PC-3 (cell line): ENCODE measurements at places on chromosomes 7 and 10. TPM values are rescaled to one million over a fixed set of nuclear protein-coding genes. Genes with fewer than 3 reads are reported as not detected.
A peak's percentile ranks its signal among the peaks of the same experiment; 100 is the strongest.

DNA sequence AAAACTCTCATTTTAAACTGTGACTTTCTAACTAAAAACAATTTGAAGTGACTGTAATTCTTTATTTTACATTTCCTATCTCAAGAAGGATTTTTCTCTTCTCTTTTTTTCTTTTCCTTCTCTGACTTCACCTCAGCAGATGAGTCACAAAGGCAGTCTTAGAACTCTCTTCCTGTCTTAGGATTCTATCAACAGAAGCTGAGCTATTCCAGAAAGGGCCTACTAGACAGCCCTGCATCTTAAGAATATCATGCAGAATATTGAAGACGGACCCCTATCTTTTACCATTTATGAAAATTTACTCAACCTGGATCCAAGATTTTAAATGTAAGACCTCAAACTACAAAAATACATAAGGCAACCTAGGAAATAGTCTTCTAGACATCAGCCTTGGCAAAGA is 365.7 kb upstream of the SEMA3C start:
- DNase-seq = peak; percentile 68

GRCh38 chr10:79182781-79183467 is 114.2 kb downstream of the ZMIZ1 start:
- DNase-seq = peak; percentile 58

- DNase-seq = peak; percentile 27
Measured at GRCh38 chr10:71582019-71582418, 137.6 kb downstream of the C10orf105 start.

DNA sequence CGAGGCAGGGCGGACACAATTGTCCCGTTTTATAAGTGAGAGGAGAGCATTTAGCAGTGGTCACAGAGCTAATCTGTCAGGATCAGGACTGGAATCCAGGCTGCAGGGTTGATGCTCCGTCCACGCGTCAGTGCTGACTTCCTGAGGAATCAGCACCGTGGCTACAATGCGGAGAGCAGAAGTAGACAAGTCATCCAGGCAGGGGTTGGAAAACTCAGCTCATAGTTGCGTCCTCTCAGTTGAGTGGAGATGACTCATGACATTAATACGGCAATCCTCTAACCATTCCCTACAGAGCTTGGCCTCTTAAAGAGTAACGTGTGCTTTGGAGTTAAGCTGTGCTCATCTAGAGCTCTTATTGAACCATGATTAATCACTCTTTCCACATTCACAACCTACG is 17.1 kb upstream of the HTR5A start:
- DNase-seq = peak; percentile 17

DNA sequence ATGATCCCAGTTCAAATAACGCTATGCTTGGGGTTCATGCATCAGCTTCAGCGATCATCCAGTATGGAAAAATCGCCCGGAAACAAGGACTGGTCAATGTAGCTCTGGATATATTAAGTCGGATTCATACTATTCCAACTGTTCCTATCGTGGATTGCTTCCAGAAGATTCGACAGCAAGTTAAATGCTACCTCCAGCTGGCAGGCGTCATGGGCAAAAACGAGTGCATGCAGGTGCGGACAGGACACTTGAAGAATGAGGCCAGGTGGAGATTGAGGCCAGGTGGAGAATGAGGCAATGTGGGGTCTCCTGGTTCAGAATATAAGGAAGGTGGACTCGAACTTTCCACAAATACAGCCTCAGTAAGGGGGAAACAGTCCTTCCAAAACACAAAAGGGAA is 105.8 kb downstream of the TRRAP start:
- DNase-seq = no peak

DNA sequence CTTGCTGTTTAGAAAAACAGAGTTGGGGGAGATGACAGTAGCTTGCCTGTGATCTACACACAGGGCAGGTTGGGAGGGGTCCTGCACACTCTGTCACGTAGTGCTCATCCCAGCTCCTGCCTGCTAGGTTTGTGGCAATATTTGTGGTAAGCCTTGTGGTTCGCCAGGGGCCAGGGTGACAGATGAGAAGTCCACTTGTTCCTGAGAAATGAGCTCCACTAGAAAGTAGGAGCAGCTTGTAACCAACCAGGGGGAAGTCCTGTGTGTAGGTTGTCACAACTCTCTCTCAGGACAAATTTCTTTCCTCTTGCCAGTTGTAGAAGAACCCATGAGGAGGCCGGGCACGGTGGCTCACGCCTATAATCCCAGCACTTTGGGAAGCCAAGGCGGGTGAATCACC is 147.0 kb downstream of the TCF7L2 start:
- no peak for DNase-seq

DNA sequence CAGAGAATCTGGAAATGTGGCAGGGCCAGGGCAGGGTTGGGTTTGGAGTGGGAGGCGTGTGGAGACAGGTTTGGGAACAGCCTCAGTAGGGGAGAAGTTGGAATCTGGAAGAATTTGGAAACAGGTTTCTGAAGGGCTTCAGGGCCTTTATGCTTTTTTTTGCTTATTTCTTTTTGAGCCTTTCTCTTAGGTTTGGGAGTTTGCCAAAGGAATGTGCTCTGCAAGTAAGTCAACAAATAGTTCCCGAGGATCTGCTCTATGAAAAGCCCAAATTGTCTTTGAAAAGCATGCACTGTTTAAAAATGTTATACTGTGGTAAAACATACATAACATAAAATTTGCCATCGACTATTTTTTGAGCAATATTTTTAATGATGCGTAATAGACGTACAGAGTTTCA is 86.7 kb upstream of the ADRB1 start:
- peak; percentile 62 for DNase-seq

- no peak for DNase-seq
Measured at GRCh38 chr7:150931199-150931869, 46.8 kb downstream of the KCNH2 start.

ACHE gene
- 0.40 and 1.3 TPM in 2 replicates for total RNA-seq

HSPA12A gene
- total RNA-seq = 1.8 and 3.1 TPM in 2 replicates

FAM24B gene
- 5.2 and 12.4 TPM in 2 replicates for total RNA-seq

SORCS3 gene
- 0.46 TPM in 1 of 2 replicates, not detected in the other for total RNA-seq
